Panc1 (cell line): ENCODE measurements at places on chromosomes 1 and 21. TPM values are rescaled to one million over a fixed set of nuclear protein-coding genes. Genes with fewer than 3 reads are reported as not detected.

MROH9 gene
- not detected for total RNA-seq

CNR2 gene
- total RNA-seq, result not detected

TCP10L gene
- total RNA-seq, result 0.57 TPM

MAP1LC3C gene
- total RNA-seq, result 0.21 TPM

CELA2B gene
- total RNA-seq, result not detected

FMO1 gene
- not detected for total RNA-seq

WDR64 gene
- not detected for total RNA-seq

FRRS1 gene
- total RNA-seq, result 1.2 TPM

VSIG8 gene
- total RNA-seq, result not detected

C1orf141 gene
- total RNA-seq, result not detected

FCRL5 gene
- not detected for total RNA-seq
